GM19239 (cell line): ENCODE measurements at places on chromosomes 7 and 10.

GRCh38 chr10:57925045-57925444, 342.6 kb downstream of the IPMK start:
- DNase-seq: no peak

DNA sequence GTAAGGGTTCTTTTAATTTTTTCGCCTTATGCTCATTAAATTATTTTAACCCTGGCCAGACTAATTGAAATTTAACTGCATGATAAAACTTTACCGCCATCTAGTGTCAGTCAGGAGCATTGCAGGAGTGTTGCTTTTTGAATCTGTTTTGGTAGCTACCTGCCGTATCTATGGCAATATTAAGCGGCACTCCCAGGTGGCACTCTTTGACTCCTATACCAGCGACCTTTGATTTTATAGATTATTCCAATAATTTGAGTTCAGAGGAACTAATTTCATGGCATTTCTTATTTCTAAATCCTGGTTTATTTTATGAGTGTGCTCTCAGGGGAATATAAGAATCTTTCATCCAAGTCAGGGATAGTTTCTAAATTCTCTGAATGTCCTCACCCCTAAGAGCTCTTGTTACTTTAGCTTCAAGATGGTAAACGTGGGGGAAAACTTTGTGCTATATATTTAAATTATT, 198.9 kb downstream of the REEP3 start:
- DNase-seq: peak; percentile 28

- no peak for DNase-seq
Measured at GRCh38 chr10:62917475-62918238, 101.5 kb upstream of the EGR2 start.

- DNase-seq: no peak
Measured at GRCh38 chr7:142876236-142876960, 9.1 kb downstream of the TRPV6 start.
